ENCODE measurements at places on chromosomes 1 and 21.

GRCh38 chr1:160954158-160955104, at the start of gene ITLN2:
Gene ITLN2 (minus strand): TSS chr1:160954809. CDS start chr1:160954741, 68 bp downstream.
- DNase-seq = peak; percentile 67

- no peak for DNase-seq
These were observed 650 bp downstream of the TNFAIP8L2 start for GRCh38 chr1:151157067-151157531.

DNA sequence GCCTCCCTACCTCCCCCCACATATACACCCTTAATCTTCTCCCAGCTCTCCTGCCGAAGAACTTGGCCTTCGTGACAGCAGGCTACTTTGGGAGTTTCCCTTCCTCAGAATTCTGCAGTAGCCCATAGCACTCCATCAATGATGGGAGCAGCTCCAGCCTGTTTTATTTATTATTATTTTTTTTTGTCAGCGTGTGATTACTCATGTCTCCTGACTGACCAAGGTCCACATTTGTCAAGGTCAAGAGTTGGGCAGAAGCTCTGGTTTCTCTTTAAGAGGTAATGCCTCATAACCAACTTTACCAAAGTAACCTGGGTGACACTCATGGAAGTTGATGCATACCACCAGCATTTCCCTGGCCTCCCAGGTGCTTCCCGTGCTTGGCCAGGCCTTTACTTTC, 125.4 kb downstream of the ZZZ3 start:
- no peak for DNase-seq

DNA sequence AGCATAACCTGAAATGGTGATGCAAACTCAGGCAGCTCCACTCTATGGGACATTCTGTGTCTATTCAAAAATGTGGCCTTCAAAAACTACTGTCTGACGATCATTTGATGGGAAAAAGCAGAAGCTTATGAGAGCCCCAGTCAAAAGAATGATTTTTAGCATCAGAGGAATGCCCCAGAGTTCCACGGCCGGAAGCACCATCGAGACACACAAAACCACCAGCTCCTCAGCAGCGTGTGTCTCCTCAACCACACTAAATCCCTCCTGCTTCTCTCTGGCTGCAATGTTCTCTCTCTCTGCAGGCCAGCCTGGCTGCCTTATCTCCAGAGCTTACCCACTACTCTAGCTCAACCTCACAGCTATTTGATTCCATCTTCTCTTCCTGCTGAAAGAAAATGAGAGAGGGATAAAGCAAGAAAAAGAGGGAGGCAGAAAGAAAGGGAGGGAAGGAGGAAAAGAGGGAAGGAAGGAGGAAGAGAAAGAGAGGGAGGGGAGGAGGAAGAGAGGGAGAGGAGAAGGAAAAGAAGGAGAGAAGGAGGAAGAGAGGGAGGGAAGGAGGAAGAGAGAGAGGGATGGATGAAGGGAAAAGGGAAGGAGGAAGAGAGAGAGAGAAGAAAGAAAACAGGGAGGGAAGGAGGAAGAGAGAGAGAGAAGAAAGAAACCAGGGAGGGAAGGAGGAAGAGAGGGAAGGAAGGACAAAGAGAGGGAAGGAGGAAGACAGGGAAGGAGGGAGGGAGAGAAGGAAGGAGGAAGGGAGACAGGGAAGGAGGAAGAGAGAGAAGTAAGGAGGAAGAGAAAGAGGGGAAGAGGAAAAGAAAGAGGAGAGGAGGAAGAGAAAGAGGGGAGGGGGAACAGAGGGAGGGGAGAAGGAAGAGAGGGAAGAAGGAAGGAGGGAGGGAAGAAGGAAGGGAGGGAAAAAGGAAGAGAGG, 33.5 kb upstream of the LAPTM5 start:
- DNase-seq = no peak

DNA sequence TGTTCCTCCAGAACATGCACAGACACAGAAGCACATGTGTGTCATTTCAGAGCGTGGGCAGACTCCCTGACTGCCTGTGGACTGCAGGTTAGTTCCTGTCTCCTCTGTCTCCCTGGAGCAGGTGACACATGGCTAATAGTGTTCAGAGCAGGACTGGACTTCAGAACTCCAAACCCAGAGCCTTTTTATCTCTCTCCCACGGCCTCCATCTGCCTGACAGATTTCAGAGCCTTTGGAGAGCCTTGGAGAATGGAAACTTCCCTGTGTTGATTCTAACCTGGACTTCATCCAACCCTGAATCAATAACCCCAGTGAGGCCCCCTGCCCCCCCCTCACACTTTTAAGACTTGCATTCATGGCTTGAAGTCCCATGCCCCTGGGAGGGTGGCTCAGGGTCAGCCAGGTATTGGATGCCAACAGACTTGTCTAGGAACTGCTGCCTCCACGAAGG, 44.4 kb downstream of the C1orf198 start:
- DNase-seq = no peak

DNA sequence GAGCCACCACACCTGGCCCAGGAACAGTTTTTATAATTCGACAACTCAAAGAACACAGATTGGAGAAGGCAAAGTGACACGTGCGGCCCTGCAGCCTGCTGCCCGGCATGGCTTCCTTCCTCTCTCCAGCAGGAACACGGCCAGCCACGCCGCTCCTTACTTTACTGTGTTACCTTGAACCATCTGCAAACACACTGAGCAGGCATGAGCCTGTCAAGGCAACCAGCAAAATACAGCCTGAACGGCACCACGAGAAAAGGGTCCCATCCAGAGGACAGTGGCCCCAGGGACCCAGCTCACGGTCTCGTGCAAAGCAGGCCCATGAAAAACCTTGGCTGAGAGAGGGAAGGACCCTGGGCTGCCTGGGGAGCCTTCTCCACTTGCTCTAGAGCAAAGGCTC, 38.8 kb downstream of the NPHP4 start:
- DNase-seq = no peak

DNA sequence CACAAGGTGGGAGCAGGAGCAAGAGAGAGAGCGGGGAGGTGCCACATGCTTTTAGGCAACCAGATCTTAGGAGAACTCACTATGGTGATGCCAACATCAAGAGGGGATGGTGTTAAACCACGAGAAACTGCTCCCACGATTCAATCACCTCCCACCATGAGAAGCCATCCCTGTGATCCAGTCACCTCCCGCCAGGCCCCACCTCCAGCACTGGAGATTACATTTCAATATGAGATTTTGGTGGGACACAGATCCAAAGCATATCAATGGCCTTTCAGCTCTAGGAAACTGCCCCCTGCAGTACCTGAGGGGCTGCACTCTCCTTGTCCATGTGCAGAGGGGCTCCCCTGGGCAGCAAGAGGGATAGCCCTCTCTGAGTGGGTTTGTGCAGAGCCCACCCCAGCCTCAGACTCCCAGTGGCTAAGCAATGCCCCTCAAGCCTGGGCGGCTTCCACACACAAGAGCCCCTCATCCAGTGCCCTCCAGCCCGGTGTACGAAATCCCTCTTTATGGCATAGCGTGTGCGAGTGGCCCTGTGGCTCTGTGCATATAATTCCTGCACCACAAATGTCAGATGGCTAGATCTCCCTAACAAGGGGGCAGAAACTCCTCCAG, 15.5 kb upstream of the PRDM16 start:
- no peak for DNase-seq

- no peak for DNase-seq
These were observed 308.1 kb downstream of the GPATCH2 start for GRCh38 chr1:217322834-217323233.

DNA sequence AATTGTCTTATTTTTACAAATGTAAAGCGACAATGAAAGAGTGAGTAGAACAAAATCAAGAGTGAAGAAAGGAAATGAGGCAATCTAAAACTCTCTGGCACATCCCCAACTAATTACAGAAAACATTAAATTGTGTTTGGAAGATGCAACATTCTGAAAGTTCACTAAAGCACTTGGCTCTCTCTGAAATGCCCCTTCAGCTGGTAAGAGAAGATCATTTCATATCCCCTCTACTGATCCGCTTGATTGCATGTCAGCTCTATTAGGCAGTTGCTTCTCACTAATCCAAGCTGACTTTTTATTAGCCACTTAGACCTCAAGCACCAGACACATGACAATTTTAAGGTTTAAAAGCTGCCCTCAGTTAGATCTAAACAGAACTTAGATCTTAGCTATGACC, 262.8 kb upstream of the PRMT6 start:
- no peak for DNase-seq

DNA sequence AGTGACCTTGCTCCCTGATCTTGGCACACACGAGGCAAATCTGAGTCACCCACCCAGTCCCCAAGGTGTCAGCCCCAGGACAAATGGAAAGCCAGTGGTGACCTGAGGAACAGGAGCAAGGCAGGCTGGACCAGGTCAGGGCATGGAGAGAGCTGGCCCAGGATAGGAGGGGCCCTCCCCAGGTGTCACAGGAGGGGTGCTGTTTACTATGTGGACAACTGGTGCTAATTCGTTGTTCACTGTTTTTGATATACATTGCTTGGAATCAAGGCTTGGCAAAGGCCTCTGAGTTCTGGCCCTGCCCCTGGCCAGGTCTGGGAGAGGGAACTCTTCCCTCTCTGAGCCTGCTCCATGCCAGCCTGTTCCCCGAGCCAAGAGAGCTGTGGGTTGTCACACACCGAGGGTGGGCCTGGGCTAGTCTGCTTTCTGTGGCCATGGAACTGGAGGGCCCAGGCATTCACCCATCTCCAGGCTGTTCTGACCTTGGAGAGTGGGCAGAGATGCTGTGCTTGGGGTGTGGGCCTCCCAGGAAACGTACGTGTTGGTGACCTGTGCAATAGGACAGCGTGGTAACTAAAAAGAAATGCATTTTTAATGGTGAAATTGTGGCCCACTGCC, 41.8 kb downstream of the CRYAA start:
- DNase-seq = no peak
